ENCODE measurements at places on chromosomes 3 and 15.

DNA sequence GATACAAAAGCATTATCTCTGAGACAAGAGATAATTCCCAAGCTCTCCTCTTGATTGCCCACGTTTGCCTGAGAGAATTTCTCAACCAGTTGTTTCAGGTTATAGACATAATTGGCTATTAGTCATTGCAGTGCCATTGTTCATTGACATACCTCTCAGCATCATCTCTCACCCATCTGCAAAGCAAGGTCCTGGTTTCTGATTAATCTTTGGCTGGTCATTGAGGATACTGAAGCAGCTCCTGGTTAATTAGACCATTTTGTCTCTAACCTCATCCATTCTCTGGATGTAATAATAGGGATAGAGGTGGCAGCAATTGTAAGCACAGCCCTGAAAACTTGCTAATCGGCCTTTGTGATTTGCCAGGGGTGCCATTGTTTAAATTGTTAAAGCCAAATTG, 104.2 kb downstream of the CNTN6 start:
- no peak for DNase-seq

GRCh38 chr15:53116169-53116568, 326.0 kb upstream of the ONECUT1 start:
- DNase-seq: no peak

GRCh38 chr15:64749999-64750657, 25.3 kb downstream of the RBPMS2 start:
- DNase-seq: peak; percentile 39

- DNase-seq: no peak
These were observed 60.8 kb upstream of the ZBTB38 start for GRCh38 chr3:141307351-141308059.

DNA sequence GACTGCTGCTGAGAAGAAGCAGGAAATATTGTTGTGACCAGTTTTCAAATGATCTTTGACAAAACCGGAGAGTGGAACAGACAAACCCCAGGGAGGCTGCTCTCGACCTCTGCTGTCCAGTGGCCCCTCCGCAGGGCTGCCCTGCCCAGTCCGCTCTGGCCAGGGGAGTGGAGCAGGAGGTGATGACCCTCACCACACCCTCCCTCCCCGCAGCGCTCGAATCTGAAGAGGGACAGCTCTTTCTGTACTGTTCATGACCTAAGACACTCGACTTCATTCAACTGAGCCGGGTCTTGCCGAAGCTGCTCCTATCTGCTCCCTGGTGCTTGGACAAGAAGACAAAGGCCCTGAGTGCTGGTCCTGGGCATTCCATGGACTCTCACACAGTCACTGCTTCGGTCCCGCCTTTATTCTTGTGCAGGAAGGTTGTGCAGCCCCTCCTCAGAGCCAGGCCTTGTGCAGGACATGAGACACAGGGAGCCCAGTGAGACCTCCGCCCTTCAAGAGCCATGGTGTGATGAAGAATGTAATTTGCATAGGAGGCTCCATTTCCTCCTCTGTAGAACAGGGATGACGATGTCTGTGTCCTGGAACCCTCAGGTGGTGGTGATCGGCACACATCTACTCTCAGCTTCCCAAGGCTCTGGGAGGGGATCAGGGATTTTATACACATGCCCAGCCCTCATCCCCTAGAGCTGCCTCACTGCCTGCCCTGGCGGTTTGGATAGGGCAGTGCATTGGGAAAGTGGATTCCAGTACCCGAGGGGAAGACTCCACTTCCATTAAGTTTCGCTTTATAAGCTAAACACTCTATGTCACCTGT, 97.1 kb upstream of the PRR20G start:
- no peak for DNase-seq

DNA sequence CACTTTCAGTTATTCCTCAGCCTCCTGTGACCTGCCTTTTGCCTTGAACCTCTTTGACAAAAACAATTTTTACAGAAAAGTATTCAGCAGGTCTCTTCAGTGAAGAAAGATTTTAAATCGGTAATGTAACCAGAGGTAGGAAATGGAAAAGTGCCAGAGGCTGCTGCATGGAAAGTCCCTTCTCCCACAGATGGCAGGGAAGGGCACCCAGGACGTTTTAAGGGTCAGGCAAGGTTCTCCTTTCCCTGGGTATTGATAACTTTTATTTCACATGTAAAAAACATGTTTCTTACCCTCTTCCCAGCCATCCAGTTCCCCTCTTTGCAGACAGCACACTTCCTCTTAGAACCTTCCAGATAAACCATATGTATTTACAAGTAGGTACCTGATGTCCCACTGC, 185.6 kb downstream of the OR4M2 start:
- no peak for DNase-seq

DNA sequence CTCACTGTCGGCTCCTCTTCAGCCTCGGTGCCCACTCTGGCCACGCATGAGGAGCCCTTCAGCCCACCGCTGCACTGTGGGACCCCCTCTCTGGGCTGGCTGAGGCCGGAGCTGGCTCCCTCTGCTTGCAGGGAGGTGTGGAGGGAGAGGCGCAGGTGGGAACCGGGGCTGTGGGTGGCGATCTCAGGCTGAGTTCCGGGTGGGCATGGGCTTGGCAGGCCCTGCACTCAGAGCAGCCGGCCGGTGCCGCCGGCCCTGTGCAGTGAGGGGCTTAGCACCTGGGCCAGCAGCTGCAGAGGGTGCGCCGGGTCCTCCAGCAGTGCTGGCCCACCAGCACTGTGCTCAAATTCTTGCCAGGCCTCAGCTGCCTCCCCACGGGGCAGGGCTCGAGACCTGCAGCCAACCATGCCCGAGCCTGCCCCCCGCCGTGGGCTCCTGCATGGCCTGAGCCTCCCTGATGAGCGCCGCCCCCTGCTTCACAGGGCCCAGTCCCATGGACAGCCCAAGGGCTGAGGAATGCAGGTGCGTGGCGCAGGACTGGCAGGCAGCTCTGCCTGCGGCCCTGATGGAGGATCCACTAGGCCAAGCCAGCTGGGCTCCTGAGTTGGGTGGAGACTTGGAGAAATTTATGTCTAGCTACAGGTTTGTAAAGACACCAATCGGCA, 899.1 kb downstream of the SI start:
- no peak for DNase-seq

DNA sequence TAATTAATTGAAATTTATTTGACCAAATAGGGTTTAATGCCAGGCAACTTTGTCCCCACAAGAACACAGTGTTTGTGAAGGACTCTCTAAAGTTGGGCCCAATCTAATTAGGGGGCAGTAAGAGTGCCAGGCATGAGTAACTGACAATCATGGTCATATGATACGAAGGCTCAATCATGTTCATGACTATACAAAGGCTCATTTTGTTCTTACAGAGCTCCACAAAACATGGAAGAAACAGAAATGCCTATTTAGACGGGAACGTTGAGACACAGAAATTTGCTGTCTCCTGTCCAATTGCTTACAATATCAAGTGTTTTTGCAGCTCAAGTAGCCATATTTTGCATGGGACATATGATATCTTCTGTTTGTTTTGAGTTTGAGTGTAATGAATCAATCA, 391.1 kb downstream of the SI start:
- DNase-seq: no peak

DNA sequence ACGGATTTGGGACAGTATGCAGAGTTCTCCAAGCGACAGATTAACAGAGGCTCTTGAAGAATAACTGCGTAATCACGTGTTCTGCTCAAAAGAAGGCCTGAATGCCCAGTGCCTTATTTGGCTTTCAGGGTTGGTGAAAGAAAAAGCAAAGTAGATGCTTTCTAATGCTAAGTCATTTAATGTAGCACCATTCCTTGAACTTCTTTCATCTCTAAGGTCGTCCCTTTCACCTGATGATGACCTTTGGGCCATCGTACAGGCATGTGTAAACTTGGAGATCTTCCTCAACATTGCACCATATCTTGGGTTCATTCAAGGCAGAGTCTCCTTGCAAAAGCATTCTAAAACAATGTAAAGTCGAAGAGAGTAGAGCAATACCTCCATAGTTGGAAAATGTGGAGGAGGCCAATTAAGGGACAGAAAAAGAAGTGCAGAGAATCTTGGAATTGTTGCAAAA, 48.9 kb downstream of the TMEM44 start:
- no peak for DNase-seq
